Smooth muscle cell of bladder (primary cell): ENCODE measurements at places on chromosomes 5 and 9. TPM values are rescaled to one million over a fixed set of nuclear protein-coding genes. Genes with fewer than 3 reads are reported as not detected.

HEMGN gene
- total RNA-seq = not detected in 2 replicates

PCDHA9 gene
- total RNA-seq = under 0.01 and 0.18 TPM in 2 replicates

BTNL9 gene
- not detected in 2 replicates for total RNA-seq

ORM2 gene
- not detected in 2 replicates for total RNA-seq

NR5A1 gene
- not detected in 2 replicates for total RNA-seq

JAKMIP2 gene
- total RNA-seq = under 0.01 and 0.57 TPM in 2 replicates

BTNL8 gene
- total RNA-seq = not detected in 2 replicates

AGTPBP1 gene
- 16.0 and 20.1 TPM in 2 replicates for total RNA-seq

SLC6A18 gene
- total RNA-seq = not detected in 2 replicates

PCDHGA4 gene
- total RNA-seq = 3.3 and 4.5 TPM in 2 replicates

EQTN gene
- not detected in 2 replicates for total RNA-seq

ANKDD1B gene
- 0.28 and 1.1 TPM in 2 replicates for total RNA-seq

TRMO gene
- 13.7 and 14.9 TPM in 2 replicates for total RNA-seq

THBS4 gene
- 1.1 and 3.2 TPM in 2 replicates for total RNA-seq

RNF145 gene
- 75.7 and 90.0 TPM in 2 replicates for total RNA-seq

MXD3 gene
- total RNA-seq = 0.65 and 1.3 TPM in 2 replicates

STPG3 gene
- not detected in 2 replicates for total RNA-seq

TTC1 gene
- total RNA-seq = 39.3 and 45.7 TPM in 2 replicates

IFNE gene
- total RNA-seq = 1.8 and 3.3 TPM in 2 replicates

DOLPP1 gene
- total RNA-seq = 5.7 and 6.9 TPM in 2 replicates

RARS1 gene
- total RNA-seq = 160 and 187 TPM in 2 replicates

ZNF354C gene
- 6.7 and 7.7 TPM in 2 replicates for total RNA-seq

ZFP2 gene
- total RNA-seq = 0.83 and 1.00 TPM in 2 replicates

HRH2 gene
- not detected in 2 replicates for total RNA-seq

IL31RA gene
- total RNA-seq = 0.18 and 0.71 TPM in 2 replicates

IL4 gene
- total RNA-seq = not detected in 2 replicates

TNIP1 gene
- total RNA-seq = 60.0 and 67.9 TPM in 2 replicates

PLAC8L1 gene
- 0.18 TPM in 1 of 2 replicates, not detected in the other for total RNA-seq

ZNF483 gene
- 1.00 and 2.2 TPM in 2 replicates for total RNA-seq

PLPPR1 gene
- total RNA-seq = not detected in 2 replicates

PCDHA1 gene
- total RNA-seq = under 0.01 TPM in 2 replicates

GCNT4 gene
- total RNA-seq = 4.3 and 6.5 TPM in 2 replicates

S1PR3 gene
- total RNA-seq = 61.4 and 77.7 TPM in 2 replicates

LTC4S gene
- total RNA-seq = 0.65 TPM in 1 of 2 replicates, not detected in the other

RGMB gene
- 17.9 and 30.3 TPM in 2 replicates for total RNA-seq

ENG gene
- 9.0 and 13.2 TPM in 2 replicates for total RNA-seq

CLIC3 gene
- total RNA-seq = 5.0 and 7.8 TPM in 2 replicates

ZNF366 gene
- not detected in 2 replicates for total RNA-seq

SLC45A2 gene
- 0.14 and 0.18 TPM in 2 replicates for total RNA-seq

FAM53C gene
- 23.8 and 27.4 TPM in 2 replicates for total RNA-seq

TOPORS gene
- 25.6 and 30.0 TPM in 2 replicates for total RNA-seq

NXNL2 gene
- 1.0 and 1.1 TPM in 2 replicates for total RNA-seq

TSSK1B gene
- total RNA-seq = 0.09 and 0.14 TPM in 2 replicates

SEC61B gene
- 80.3 and 102 TPM in 2 replicates for total RNA-seq

SPINK6 gene
- total RNA-seq = 3.1 and 15.6 TPM in 2 replicates

DCAF12 gene
- total RNA-seq = 7.8 and 9.3 TPM in 2 replicates

SERF1A gene
- total RNA-seq = 2.4 and 4.5 TPM in 2 replicates

ORM1 gene
- not detected in 2 replicates for total RNA-seq

DRD1 gene
- under 0.01 and 0.14 TPM in 2 replicates for total RNA-seq

SLC1A3 gene
- total RNA-seq = 1.1 and 3.5 TPM in 2 replicates

OLFML2A gene
- total RNA-seq = 3.1 and 6.5 TPM in 2 replicates

FYB1 gene
- total RNA-seq = not detected in 2 replicates

ZNF879 gene
- 3.6 and 3.8 TPM in 2 replicates for total RNA-seq

ZNF622 gene
- 57.6 and 63.3 TPM in 2 replicates for total RNA-seq
